RPMI7951 (cell line): ENCODE measurements at places on chromosomes 3 and 15. TPM values are rescaled to one million over a fixed set of nuclear protein-coding genes. Genes with fewer than 3 reads are reported as not detected.
A peak's percentile ranks its signal among the peaks of the same experiment; 100 is the strongest.

Gene MME
- 73.8 and 77.4 TPM in 2 replicates for total RNA-seq

Gene TMEM62
- total RNA-seq, result 15.8 and 16.1 TPM in 2 replicates

Gene EBLN2
- 2.5 and 2.7 TPM in 2 replicates for total RNA-seq

Gene ZDHHC3
- 51.4 and 62.7 TPM in 2 replicates for total RNA-seq

Gene ARIH2
- 74.0 and 81.8 TPM in 2 replicates for total RNA-seq

Gene SAMMSON
- 0.48 and 0.78 TPM in 2 replicates for total RNA-seq

Gene SH2D7
- total RNA-seq, result not detected in 2 replicates

Gene SPINT1
- total RNA-seq, result not detected in 2 replicates

Gene MB21D2
- total RNA-seq, result 8.8 and 8.9 TPM in 2 replicates

Gene SUCNR1
- total RNA-seq, result 0.12 TPM in 1 of 2 replicates, not detected in the other

Gene CEP70
- total RNA-seq, result 43.1 and 59.2 TPM in 2 replicates

Gene SLC24A5
- total RNA-seq, result 0.29 TPM in 1 of 2 replicates, not detected in the other

Gene MLF1
- total RNA-seq, result 32.0 and 35.5 TPM in 2 replicates

DNA sequence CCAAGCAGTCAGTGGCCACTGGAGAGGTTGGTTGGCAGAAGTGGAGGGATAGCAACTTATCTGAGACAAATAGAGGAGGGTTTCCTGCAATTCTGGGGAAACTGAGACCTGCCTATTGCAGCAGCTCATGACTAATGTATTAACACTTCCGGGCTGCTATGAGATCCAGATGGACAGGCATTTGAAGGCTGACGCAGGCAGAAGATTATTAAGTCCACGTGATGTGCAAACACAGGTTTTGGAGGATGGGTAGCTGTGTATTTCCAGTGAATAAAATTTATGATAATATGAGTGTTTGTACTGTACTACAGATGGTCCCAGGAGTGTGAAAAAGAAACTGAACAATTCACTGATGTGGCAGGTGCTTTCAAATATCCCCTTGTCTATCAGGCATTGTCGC lies 28.5 kb upstream of the CFAP161 start:
- DNase-seq, result peak; percentile 26

- no peak for DNase-seq
Observed at GRCh38 chr3:47298439-47298838, 15.7 kb downstream of the KLHL18 start.

- DNase-seq, result peak; percentile 58
Observed at GRCh38 chr3:52055537-52056351, 627 bp downstream of the DUSP7 start.

DNA sequence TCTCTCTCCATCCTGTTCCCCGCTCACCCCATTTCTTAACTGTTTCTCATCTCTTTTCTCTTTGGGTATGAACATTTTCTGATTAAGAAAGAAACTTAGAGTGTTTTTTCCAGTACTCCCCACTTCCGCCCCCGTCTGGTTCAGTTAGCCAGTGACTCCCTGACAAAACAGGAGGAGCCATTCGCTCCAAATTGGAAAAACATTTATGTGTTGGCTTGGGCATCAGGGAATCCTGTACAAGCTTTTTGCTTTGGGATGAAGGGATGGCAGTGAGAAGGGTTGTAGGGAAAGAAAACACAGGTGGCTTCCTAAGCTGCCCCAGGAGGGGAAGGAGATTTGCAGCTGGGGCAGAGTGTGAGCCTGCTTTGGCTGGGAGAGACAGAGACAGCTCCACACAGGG lies 47.0 kb downstream of the BOC start:
- no peak for DNase-seq

GRCh38 chr3:38121832-38122461 lies 15.0 kb downstream of the ACAA1 start:
- no peak for DNase-seq

GRCh38 chr15:79828447-79828846 lies 68.4 kb downstream of the MTHFS start:
- no peak for DNase-seq

- DNase-seq, result peak; percentile 24
Observed at GRCh38 chr3:38163117-38163840, 2.1 kb upstream of the OXSR1 start.

GRCh38 chr15:42499858-42500609 lies 4.6 kb downstream of the SNAP23 start:
- DNase-seq, result no peak

DNA sequence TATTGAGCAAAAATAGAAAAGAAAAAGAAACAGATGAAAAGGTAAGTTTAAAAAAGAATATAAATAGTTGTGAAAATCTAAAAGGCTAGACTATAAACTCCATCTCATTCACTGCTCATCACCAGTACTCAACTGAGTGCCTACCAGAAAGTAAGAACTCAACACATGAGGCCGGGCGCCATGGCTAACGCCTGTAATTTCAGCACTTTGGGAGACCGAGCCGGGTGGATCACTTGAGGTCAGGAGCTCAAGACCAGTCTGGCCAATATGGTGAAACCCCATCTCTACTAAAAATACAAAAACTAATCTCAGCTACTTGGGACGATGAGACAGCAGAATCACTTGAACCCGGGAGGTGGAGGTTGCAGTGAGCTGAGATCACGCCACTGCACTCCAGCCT lies 19.3 kb downstream of the LSAMP start:
- DNase-seq, result no peak

- DNase-seq, result no peak
Observed at GRCh38 chr3:47996440-47996839, 19.8 kb downstream of the MAP4 start.

DNA sequence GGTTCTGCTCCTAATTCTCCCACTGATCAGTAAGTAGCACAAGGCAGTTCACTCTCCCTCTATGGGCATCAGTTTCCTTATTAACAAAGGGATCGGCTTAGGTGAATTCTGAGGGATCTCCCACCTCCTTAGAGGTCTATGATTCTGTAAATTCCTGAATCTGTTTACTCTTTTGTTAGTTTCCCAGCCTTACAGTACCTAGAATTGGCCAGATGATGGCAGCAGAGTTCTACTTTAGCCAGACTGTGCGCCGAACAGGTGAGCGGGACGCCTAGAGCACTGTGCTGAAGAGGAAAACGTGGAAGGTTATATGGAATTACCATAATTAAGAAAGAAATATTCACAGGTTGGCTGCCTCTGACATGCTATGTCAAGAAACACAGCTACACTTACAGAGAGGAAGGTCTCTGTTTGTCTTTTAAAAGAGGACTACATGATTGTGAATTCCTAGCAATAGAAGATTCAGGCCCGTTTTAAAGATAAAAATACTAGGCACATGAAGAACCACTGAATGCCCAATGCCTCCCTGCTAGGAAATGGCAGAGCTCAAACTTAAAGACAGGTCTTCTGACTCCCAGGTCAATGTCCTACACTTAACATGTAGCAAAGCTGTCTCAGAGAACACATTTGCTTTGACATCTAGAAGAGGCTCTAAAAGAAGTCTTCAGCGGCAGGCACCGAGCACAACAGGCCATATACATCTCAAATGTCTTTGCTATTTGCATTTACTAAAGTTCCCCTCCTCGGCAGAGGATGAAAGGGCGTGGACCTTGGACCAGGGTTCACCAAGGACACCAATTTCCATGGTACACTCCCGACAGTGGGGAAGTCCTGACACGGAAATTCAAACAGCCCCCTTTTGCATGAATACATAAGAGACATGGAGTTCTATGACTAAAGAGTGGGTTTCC lies 259.9 kb downstream of the FGF12 start:
- DNase-seq, result peak; percentile 38

- DNase-seq, result peak; percentile 7
Observed at GRCh38 chr3:174710612-174711011, 148.5 kb upstream of the NAALADL2 start.

DNA sequence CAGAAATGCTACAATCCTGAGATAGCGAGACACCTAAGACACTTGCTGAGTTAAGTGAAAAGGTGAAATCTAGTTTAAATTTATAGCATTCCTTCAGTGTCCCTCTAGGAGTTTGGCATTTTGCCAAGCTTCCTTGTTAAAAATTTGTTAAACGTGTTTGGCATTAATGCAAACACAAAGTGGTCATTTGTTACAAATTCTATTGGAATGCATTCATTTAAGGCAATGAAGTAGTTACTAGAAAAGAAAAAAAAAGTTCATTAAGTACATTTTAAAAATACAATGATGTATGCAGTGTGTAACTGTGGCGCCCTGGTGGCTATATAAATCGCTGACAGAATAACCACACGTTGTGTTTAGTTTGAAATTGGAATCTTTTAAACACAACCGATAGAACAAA lies 31.3 kb upstream of the WNT5A start:
- DNase-seq, result no peak
